ENCODE measurements at places on chromosomes 2 and 18.

- no peak for DNase-seq
Observed at GRCh38 chr2:191385416-191386160, 140.4 kb downstream of the MYO1B start.

DNA sequence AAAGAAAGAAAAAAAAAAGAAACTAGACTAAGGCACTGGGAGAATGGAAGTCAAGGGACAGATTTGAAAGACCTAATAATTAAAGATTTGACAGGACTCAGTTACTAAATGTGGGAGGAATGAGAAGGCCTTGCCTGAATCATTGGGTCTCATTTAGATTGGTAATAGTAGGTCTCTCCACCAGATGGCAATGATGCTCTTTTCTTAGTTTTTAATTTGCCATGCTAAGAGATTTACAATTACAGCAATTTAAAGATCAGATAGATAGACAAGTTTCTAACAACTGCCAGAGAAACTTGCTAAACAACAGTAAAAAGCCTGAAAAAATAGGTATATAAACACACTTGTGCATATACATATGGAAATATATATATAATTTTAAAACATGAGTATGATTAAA is 153.0 kb downstream of the TMEM247 start:
- DNase-seq = no peak

DNA sequence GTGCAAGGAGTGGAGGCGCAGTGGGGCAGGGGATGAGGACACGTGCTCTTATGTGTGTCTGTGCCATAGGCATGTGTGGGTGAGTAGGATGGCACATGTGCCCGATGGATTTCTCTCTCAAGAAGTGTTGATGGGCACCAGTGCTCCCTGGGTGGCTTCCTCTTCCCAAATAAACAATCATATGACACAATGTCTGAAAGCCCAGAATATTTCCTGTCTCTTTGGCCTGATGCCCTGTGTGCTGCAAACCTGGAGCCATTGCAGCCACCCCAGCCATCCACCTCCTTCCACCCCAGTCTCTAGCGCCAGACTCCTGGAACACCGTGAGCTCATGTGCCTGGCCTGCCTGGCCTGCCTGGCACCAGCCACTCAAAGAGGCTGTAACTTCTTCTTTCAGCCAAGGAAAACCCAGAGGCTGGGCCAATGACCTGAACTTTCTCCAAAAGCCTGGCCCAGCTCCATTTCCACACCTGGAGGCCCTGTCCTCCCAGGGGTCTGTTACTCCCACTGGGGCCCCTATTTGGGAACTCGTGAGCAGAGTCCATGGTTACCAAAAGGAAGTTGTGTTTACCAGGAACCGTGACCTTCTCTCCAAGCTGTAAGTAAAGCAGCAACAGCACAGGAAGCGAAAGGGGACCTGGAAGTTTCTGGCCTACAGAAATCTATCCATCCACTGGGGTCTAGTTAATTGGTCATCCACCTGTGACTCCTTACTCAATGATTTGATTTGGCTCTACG is 9.5 kb upstream of the ZBTB7C start:
- no peak for DNase-seq

- DNase-seq = no peak
Observed at GRCh38 chr2:159855143-159855542, 57.1 kb upstream of the CD302 start.

DNA sequence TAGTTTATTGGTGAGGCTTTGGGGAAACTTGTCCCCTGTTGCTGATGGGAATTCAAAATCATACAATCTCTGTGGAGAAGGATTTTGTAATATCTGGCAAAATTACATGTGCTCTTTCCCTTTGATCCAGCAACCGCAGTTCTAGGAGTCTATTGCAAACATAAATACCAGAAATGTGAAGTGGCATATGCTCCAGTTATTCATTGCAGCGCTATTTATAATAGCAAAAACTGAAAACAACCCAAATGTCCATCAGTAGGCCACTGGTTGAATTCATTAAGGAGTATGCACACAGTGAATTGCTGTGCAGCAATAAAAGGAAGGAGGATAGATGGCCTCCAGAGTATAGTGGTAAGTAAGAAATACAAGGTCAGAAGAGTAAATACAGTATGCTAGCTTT is 76.5 kb downstream of the HNRNPLL start:
- no peak for DNase-seq

- DNase-seq = no peak
Observed at GRCh38 chr2:45850558-45850957, 199.1 kb downstream of the PRKCE start.

DNA sequence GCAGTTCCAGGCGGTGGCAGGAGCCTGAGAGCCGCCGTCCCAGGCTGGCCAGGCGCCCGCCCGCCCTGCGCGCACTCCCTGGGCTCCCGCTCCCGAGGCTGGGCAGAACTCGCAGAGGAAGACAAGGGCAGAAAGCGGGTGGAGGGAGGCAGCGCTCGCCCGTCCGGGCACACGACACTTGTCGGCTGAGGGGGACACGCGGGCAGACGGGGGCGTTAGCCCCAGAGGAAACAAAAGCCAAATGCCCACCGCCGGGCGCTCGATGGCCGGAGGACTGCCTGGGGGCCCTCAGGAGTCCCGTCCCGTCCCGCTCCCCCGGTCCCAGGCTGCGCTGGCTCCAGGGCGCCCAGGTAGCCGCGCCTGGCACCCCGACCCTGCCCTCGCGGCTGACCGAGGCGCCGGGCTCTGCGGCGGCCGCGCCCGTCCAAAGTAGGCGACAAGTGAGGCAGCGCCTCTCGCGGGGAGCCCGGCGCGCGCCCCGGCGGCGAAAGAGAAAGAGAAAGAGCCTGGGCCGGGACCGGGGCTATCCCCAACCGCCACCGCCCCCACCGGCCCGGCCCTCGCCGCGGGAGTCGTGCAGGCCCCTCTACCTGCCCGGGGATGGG is 491 bp downstream of the L3MBTL4 start:
- peak; percentile 62 for DNase-seq

DNA sequence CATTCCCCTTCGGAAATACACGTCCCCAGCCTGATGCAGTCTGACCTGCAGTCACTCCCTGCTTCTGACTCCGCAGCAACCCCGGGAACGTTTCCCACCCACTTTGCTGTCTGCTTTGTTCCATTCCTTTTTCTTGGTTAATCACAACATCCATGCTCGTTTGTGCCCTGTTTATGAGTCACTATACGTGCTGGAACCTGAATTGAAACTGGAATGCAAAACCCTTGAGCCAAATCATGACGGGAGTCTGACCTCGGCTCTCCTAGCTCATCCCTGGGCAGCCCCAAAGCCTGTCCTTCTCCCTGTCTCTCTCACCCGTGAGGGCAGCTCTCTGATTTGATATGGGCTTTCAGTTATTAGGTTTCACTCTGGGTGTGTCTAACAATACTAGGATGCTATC is 57.1 kb upstream of the RNF152 start:
- no peak for DNase-seq

GRCh38 chr2:179655627-179656026 is 205.8 kb downstream of the ZNF385B start:
- DNase-seq = no peak

GRCh38 chr2:10493634-10494281 is 45.6 kb upstream of the ODC1 start:
- peak; percentile 86 for DNase-seq

GRCh38 chr2:7719876-7720275 is 802.7 kb downstream of the RNF144A start:
- no peak for DNase-seq

GRCh38 chr2:108370080-108370479 is 7.7 kb upstream of the SULT1C4 start:
- no peak for DNase-seq

DNA sequence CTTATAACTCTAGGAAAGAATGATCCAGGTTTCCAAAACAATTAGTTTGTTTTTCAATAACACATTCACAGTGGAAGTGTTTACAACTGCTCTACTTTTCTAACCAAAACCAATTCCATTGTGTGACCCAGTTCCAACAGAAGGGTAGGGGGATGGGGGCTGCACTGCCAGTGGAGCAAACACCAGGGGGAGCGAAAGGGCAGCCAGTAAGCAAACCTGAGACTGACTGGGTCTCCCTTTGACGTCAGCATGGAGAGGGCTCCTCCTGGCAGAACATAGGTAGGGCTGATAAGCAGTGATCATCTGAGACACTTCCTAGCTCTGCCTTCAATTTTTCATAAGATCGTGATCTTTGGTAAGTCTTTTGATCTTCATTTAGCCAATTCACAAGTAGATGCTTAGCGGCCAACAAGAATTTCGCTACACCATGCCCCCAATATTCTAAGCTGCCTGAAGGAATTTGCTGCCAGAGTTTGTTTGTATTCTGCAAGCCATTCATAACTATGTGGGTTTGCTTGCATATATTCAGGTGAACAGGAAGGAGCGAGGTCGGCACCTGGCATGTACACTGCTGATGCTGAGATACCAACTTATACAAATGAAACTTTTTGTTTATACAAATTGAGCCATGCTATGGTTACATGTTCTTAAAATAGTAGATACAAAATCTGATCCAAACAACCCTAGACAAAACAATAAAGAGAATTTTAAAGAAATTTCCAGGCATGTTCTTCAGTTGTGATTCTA is 45.9 kb downstream of the ST6GAL2 start:
- DNase-seq = no peak

DNA sequence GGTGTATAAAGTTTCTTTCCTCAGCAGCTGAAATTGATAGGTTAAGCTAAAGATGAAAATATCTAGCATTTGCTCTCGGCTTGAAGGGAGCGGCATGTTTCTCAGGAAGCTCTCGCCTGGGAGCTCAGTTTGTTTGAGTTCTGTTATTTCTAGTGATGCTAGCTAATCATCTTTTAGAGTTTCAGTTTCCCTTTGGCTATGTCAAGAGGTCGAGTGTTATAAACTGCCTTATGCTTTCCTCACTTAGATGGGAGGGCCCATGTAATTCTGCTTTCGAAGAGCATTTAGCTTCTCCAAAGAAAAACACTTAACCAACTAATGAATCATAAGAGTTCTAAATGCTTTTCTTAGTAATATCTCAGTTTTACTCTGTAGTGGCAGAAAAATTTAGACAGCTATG is 33.6 kb downstream of the PLCL1 start:
- no peak for DNase-seq

DNA sequence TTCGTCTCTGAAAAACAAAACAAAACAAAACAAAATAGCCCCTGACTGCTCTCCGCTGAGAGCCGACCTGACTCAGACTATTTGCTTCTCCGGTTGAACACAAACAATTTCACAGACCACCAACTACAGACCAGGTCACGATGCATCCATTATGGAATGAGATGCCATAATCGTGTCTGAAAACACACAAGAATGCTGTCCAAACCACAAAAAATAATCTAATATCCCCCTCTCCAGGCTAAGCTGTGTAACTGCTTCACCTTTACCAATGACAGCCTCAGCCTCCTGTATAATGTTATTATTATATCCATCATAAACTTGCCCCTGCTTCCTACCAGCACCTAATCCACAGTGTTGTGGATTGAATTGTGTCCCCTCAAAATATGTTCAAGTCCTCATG is 114.7 kb downstream of the DNAH6 start:
- no peak for DNase-seq

DNA sequence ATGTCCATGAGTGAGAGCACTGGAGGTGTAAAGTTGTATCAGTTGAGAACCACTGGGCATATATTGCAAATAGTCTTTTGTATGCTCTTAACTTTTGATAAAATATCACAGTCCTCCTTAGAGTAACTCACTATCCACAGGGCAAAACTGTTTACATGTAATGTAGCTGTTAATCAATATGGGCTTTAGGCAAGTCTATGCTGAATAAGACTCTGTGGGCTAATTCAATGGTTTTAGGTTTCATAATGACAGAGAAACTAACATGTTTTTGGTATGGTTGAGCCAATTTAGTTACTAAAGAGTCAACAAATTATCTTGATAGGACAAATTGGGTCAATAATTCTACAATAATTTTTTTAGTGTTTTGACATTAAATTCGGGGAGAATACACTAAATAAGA is 1134.9 kb upstream of the FAM98A start:
- DNase-seq = no peak

GRCh38 chr2:3208591-3208990 is 169.0 kb downstream of the EIPR1 start:
- no peak for DNase-seq

DNA sequence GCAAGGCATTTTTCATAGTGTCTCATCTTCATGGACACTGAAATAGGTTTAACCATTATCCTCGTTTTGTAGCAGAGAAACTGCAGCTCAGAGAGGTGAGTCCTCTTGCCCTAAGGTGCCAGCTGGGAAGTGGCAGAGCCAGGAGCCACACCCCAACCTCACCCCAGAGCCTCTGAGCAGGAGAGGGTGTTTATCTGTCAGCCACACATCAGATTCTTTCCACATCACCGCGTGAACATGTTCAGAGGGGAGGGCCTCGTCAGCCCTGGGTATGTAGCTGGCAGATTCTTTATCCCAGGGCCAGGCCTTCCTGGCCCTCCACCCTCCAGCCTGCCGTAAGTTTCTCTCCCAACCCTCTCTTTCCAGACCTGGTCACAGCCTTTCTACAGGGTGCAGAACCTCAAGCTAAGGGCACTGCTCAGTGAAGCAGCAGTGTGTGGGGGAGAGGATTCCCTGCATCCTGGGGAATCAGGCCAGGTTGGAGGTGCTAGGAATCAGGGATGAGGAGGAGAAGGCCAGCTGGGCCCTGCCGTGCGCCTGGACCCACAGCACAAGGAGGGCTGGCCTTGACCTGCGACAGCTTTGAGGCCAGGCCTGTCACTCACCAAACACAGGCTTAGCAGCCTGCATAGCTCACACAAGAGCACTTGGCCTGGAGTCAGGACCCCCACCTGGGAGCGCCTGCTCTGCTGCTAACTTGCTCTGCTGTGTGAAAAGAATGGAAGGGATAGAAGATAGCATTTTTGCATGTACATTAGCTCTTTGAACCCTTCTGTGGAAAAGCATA is 111.3 kb upstream of the MCFD2 start:
- DNase-seq = no peak

- no peak for DNase-seq
Observed at GRCh38 chr2:182522405-182522896, 95.6 kb upstream of the PDE1A start.

DNA sequence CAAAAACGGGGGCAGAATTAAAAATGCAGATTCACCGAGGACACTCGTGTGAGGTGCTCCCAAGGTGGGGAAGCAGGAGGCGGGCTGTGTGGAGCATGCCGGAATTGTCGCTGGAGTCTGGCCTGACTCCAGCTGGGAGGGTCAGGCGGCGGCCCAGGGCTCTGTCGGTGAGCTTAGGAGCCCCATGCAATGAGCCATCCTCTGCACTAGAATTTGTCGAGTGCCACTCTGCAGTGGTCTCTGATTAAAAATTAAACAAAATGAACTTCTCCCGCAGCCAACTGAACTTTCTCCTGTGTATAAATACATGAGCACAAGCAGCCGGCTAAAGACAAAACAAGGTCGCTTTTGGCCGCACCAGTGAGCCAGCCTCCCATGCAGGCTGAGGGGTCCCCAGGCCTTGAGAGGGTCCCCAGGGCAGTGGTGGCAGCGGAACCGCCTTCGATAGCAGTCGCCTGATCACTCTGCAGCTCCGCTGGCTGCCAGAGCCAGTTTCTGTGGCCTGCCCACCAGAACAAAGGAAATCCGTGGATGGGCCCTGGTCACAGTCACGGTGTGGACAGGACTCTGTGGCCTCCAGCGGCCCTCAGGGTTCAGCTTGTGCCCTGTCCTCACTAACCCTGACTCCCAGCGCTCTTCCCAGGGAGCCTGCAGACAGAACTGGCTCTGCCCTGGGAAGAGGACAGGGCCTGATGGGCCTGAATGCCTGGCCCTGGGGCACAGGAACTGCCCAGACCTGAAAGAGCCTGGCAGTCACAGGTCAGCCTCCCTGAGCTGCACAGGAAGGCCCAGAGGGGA is 201.3 kb downstream of the EIPR1 start:
- no peak for DNase-seq
